ENCODE measurements at places on chromosomes 4 and X.

DNA sequence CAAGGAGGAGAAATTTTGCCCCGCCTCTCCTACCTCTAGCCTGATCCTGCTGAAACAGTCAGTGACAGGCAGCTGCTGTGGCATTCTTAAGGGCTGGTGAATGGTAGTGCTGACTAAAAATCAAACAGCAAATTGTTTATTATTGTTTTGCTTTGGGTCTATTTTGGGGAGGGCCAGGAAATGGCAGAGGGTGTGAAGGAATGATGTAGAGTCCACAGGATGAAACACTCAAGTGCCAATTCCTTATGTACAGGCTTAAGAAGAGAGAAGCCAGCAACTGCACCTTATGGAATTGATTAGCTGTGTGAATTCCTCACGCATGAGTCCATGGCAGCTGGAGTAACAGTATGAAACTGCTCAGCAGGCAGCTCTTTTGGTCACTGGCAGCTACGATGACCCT is 39.7 kb downstream of the VEGFC start:
- peak; percentile 85 for DNase-seq

GRCh38 chr4:1285790-1286553 is 3.7 kb upstream of the MAEA start:
- DNase-seq = no peak

GRCh38 chr4:68349279-68349648 is 626 bp downstream of the YTHDC1 start:
- no peak for DNase-seq

GRCh38 chrX:118853596-118853995 is 30.0 kb downstream of the ZCCHC12 start:
- no peak for DNase-seq

GRCh38 chr4:68797048-68797447 is 18.7 kb upstream of the UGT2B10 start:
- DNase-seq = no peak

DNA sequence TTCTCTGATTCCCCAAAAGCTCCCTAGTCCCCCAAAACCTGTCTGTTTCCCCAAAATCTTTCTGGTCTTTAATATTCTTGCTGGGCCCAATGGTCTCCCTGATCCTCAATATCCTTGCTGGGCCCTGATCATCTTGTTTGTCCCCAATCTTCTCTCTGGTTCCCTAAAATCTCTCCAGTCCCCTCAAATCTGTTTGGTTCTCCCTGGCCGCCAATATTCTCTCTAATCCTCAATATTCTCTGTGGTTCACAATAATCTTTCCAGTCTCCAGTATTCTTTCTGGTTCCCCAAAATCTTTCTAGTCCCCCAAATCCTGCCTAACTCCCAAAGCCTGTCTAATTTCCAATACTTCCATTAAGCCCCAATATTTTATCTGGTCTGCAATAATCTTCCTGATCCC is 18.5 kb downstream of the P2RY8 start:
- DNase-seq = no peak

DNA sequence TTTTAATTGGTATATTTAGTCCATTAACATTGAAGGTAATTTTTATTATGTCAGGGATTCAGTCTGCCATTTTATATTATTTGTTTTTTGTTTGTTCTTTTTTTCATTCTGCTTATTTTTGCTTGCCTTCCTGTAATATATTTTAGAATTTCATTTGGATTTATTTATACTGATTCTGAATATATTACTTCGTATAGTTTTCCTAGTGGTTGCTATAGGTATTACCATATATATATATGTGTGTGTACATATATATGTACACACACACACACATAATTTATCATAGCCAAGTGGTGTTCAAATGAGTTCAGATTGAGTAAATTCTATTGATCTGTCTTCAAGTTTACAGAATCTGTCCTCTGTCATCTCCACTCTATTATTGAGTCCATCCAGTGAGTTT is 11.2 kb downstream of the CITED1 start:
- DNase-seq = no peak

DNA sequence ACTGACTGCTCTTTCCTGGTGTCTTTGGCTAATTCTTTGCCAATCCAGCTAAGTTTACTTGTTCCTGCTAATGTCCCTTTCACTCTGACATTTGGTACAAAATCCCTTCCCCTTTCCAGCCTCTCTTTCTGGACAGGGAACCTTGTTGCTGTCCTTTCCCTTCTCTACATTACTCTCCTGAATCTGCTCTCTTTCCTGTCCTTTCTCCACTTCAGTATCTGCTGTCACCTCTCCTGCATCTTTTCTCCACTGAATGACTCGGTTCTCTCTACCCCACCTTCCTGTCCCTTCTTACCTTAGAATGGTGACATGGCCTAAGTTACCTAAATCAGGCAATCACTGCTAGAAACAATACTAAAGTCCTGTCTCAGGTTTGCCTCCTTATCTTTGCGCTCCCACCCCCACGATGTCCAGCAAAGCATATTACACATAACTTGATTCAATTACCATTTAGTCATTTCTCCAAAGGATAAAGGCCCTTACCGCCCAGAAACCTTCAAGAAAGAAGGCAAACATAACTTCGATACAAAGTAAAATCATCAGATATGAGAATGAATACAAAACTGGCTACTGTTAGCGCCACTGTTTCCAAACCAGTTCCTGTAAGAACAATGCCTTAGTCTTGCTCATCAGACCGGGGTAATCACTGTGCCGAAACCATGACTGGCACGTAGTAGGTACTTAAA is 890 bp downstream of the BOD1L1 start:
- no peak for DNase-seq

- DNase-seq = no peak
Observed at GRCh38 chr4:153579872-153580271, 104.2 kb upstream of the TLR2 start.

DNA sequence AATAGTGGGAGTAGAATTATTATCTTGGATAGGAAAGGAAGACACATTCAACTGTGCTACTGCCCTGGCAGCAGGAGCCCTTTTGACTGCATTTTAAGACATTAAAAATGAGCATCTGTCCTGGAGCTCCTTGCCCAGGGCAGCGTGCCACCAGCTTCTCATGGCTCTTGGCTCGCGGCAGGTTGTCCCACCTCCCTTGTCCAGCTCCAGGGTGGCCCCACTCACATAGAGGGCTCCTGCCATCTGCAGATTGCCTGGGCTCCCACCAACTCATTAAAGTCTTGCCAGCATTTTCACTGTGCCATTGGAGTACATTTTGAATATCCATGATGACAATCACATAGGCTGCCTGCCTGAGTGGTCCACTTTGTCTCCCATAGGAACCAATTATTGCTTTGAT is 27.0 kb downstream of the CLCN4 start:
- no peak for DNase-seq

GRCh38 chr4:498328-498904 is 540 bp downstream of the ZNF721 start:
- DNase-seq = no peak

- no peak for DNase-seq
Observed at GRCh38 chr4:132332932-132333723, 816.0 kb upstream of the PCDH10 start.

DNA sequence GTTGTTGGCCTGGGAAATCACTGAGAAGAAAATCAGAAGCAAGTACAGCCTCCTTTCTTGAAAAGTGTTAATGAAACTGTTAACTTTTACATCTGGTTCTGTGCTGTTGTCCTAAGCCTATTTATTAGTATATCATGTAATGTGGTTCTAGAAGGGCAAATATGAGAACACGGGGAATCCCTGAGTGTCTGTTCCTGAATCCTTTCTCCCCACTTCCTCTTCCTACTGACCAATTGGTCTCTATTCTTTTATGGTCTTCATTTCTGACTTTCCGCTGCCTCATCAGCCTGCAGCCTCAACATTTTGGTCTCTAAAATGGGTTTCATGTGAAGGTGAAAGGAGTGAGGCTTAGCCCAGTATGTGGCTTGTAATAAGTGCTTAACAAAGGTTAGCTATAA is 159.9 kb upstream of the MAMLD1 start:
- no peak for DNase-seq

- no peak for DNase-seq
Observed at GRCh38 chr4:127748957-127749356, 18.8 kb downstream of the SLC25A31 start.

GRCh38 chrX:10450229-10450958 is 170.0 kb downstream of the MID1 start:
- peak; percentile 48 for DNase-seq

- no peak for DNase-seq
Observed at GRCh38 chr4:152189451-152190179, 346.3 kb downstream of the FBXW7 start.

DNA sequence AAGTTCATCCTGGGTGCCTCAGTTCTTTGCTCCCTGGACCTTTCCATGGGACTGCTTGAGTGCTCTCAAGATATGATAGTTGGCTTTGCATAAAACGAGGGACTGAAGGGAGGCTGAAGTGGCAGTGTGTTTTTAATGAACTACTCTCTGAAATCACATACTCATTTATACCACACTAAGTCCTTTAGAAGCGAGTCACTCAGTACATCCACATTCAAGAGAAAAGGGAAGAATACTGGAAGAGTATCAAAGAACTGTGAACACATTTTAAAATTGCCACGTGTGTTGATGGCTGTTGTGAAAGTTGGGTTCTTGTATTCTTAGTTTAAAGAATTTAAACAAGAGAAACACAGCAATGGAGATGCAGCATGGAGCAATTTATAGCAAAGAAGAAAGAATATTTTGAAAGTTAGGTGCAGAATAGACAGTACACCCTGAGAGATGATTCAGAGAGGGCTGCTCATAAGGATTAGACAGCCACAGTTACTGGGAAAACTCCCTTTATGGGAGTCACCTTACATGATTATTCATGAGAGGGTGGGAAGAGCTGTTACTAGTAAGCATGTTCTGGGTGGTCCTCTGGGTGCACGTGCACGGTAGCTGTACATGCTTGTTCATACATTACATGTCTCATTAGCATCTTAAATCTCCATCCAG is 380.7 kb downstream of the ADGRL3 start:
- DNase-seq = no peak

DNA sequence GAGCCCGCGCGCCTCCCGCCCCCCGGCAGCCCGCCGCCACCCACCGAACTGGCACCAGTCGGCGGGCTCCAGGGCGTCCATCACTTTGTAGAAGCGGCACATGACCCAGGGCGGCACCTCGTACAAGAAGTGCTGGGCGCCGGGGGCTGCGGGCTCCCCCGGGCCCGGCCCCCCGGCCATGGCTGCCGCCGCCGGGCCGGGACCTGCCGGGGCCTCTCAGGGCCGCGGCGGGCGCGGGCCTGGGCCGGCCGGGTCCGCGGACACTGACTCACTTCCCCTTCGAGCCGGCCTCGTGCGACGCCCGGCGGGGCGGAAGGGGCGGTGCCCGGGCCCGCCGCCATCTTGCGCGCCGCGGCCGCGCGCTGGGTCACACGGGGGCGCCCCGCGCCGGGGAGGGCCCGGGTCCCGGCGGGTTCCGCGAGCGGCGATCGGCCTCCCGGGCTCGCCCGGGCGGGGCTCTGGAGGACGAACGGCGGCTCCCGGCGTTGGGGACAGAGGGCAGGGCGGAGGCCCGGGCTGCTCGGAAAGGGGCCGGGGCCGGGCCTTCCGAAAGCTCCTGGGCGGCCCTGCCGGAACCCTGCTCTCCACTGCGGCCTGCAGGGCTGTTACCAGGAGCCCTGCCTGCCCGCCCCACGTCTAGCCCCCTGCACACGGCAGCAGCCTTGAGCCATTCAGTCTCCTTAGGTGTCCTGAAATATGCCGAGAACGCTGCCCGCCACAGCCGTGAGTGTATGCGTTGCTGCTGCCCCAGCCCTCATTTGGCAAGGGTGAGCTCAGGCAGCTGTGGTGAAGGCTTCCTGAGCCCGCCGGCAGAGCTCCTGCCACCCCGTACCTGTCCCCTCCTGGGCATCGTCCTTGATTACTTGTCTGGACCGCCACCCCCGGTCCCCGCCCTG is at the start of gene IRAK1:
Gene IRAK1, minus strand, starts transcription at position 270 of the 896 bp plus-strand sequence. Its CDS starts 90 bp downstream, at position 180.
- no peak for DNase-seq

GRCh38 chr4:102594000-102594399 is 92.8 kb downstream of the NFKB1 start:
- DNase-seq = no peak

DNA sequence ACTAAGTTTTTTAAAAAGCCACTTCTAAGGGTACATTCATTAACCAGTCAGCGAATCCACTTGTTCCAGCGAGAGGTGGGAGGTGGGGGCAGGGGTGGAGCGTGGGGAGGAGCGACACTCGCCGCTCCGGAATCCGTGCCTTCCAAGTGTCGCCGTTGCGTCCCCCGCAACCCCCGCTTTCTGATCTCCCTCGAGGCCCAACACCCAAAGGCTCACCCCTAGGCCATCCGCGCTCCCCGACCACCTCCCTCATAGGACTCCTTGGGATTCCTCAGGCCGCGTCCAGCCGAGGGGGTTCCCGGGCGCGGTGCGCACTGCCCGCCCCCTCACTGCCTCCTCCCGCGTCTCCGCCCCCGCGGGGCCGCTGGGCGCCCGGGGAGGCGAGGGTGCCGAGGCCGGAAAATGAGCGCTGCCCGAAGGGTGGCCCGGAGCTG is 108.1 kb upstream of the STOX2 start:
- DNase-seq = no peak

DNA sequence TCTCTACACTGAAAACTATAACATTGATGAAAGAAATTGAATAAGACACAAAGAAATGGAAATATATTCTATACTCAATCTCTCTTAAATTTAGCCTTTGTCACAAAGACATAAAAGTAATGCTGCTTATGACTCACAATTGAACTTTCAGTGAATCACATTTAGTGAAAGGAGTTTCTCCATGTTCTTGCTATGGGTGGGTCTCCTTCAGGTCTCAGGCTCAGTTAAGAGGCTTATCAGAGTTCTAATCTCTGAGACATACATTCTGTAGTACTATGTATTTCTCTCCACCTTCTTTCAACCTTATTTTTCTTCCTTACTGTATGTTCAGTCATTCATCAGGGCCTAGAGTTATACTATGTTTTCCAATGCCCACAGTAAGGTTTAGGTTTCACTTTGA is 220.9 kb downstream of the DTHD1 start:
- DNase-seq = no peak

GRCh38 chr4:24594887-24595286 is 10.5 kb upstream of the DHX15 start:
- no peak for DNase-seq

DNA sequence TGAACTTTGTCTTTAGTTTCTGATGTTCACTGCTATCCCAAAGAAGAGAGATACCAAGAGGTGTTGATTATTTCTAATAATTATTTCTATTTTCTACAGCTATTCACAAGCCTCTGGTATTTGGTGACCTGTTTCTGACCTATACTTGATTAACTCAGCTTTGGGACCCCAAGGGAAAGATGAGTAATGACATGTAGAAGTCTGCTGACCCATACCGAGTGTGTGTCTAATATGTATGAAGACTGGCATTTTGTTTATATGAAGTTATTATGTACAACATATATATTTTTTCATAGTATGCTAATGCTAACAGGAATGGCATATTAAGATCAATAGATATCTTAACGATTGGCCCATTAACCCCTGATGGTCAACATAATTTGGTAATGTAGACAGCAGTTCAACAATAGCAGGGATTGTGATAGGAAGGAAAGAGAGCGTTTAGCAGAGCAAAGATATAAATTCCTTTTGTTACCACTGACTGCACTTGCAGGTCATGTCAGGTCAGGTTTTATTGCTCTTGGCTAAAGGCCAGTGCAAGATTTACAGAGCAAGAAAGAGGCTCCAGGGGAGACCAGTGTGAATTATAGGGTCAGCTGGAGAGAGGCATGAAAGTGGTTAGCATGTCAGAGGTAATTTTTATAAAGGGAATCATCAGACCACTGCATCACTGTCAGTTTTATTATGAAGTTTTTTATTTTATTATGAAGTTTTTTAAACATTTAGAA is 94.7 kb upstream of the DIPK2B start:
- DNase-seq = peak; percentile 59
